ENCODE measurements at places on chromosomes 5 and 9.

DNA sequence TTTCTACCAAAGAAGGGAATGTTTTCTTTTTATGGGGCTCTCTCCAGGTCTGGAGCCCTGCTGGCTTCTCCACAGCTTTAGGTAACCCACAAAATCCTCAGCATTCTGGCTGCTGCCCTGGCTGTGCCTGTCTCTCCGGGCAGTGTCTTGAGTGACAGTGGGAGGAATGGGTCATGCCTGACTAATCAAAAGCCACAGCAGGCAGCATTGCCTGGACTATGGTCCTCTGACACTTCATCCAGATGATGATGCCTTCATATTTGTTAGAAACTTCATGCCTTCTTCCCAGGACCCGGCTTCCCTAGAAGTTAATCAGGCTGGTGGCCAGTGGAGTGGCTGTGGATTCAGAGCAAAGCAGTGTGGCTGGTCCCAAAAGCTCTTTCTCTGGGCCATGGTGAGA, 32.2 kb upstream of the TGFBI start:
- DNase-seq, result no peak

DNA sequence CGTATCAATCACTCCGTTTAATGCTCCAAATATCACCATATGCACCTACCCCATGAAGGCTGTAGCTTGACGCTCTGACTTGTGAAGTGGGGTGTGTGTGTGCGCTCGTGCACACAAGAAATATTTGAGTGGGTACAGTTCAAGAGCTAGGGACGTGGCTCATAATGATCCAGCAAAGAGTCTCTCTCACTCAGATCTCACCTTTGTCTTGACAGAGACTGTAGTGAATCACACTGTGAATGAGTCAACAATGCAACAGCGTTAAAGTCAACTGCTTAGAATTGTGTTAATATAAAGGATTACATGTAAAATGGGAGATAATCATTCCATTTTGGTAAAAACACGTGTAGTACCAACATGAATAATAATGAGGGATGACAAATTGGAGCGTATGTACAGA, 119.4 kb downstream of the MED27 start:
- no peak for DNase-seq

DNA sequence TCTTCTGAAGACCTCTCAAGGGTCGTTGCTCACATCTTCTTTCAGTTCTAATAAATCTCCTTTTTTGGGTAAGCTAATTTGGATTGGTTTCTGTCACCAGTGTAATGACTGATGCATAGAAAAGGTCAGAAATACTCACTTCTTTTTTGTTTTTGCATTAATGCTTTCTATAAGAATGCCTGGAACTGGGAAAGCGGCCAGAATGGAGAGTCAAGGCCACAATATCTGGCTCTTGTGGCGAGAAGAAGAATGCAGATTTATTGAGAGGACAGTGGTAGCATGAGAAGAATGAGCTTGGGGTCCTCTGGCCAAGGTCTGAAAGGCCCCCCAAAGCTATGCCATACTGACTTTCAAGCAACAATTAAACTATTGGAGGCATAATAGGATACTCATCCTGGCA, 88.0 kb upstream of the SLC12A2 start:
- DNase-seq, result no peak

GRCh38 chr5:98402130-98402529, 371.3 kb upstream of the RGMB start:
- DNase-seq, result no peak

- no peak for DNase-seq
Measured at GRCh38 chr5:112703866-112704820, 33.5 kb upstream of the APC start.

- no peak for DNase-seq
Measured at GRCh38 chr9:98357921-98358535, 102.6 kb upstream of the TBC1D2 start.

- DNase-seq, result no peak
Measured at GRCh38 chr5:86869268-86869667, 251.5 kb downstream of the COX7C start.

DNA sequence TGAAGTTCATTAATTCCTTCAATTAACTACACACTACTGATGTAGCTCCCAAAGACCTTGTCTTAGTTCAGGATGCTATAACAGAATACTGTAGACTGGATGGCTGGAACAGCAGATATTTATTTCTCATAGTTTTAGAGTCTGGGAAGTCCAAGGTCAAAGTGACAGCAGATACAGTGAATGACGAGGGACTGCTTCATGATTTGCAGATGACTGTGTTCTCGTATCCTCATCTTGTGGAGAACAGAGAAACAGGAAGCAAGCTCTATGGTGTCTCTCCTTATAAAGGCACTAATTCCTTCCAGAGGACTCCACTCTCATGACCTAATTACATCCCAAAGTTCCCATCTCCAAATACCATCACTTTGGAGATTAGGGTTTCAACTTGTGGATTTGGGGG, 65.6 kb upstream of the MAP1B start:
- no peak for DNase-seq

DNA sequence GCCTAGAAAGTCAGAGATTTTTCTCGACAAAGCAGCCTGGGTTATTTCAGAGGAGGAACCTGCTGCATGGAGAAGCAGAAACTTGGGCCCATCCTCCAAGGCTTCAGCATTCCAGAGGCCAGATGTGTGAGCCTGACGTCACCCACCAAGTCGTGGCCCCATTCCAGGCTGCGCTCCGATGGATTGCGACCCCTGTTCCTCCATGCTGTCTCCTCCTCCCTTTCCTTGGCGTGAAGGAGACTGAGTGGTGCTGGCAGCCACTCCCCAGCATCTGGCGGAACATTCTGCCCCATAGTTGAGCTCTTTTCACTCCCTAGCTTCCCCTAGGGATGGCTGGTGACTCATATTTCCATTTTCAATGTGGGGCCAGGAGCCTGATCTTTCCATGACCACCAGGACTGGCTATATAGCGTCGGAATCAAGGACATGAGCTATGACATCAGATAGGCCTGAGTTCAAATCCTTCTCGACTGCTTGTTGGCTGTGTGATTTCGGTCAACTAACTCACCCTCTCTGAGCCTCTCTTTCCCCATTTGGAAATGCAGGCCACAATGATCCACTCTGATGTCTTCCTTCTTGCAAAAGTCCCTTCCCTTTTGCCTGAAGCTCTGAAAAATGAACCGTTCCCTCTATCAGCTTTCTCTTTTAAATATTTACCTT, 24.5 kb upstream of the DUSP1 start:
- no peak for DNase-seq

DNA sequence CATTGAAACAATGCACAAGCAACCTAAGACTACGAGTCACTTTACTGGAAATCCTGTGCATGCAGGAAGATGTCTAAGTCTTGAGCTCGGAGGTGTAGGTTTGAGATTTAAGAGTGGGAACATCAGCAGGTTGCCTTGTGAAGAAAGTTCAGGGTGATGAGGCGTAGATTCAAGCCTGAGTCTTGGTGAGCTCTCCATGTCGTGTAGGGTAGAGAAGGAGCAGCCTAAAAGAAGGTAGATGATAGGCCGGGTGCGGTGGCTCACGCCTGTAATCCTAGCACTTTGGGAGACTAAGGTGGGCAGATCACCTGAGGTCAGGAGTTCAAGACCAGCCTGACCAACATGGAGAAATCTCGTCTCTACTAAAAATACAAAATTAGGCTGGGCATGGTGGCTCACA, 30.2 kb upstream of the ANKRD18A start:
- DNase-seq, result no peak

DNA sequence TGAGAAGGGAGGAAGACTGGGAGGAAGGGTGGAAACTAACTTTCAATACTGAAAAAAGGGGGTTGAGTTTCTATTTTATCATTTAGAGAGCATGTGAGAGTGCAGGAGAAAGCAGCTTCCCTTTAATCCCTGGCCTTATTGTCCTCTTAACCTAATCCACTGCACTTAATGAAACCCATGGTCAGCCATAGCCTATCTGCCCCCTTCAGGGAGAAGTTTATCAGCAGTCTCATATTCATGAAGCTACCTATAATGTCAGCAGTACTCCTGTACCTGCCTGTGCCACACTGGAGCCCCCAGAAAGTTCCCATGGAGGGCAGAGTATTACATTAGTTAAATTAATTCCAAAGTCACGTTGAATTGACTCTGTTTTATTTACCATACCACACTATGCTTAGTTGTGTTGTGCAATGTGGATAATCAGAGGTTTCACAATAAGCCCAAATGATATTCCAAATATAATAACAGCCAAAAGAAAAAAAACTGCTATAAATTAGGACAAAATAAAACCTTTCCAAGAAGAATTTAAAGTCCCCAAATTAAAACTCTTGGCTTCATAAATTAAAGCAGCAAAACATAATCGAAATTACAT, 62.9 kb downstream of the MUSK start:
- DNase-seq, result no peak

DNA sequence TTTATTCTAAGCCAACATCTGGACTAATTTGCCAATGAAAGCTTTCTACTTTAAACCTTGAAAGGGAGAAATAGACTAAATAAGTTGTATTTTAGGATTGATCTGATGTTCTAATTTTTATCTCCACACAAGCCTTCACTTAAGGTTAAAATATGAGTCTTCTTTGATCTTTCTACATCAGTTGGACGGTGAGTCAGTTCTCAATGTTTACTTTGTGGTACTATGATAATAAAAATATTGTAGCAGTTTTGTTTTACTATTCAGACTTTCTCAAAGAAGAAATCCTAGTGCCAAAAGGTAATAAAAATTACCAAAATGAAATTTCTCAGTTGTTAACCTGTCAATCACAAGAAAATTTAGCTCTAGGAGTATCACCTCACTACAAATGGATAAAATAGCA, 203.5 kb upstream of the RGMB start:
- DNase-seq, result no peak

- no peak for DNase-seq
Measured at GRCh38 chr5:97666783-97667182, 483.7 kb upstream of the RIOK2 start.

DNA sequence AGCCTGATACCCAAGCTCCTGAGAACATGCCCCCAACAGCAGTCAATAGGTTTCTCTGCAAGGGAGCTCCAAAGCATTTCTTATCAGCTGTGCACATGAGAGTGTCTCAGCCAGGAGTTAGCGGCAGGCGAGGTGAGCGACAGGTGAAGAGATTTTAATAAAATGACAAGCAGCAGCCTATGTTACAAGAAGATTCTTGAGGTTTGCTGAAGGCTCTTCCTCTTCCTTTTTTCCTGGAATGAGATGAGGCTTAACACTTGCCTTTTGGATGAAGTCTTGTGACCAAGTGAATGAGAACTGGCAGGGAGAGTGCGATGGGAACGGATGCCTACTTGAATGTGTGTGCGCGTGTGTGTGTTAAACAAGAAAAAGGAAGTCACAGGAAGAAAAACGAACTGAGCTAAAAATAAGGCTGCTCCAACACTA, 76.1 kb downstream of the SHB start:
- no peak for DNase-seq

DNA sequence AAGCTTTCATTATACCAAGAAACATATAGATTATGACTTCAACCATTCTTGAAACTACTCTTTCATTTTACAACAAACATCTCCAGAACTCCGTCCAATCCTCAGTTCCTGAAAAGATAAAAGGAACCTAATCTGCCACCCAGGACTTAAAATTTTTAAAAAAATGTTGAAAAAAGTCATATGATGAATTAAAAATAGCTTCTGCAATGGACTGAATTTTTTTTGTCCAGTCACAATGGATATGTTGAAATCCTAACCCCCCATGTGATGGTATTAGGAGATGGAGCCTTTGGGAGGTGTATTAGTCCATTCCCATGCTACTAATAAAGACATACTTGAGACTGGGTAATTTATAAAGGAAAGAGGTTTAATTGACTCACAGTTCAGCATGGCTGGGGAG, 2.7 kb upstream of the ALDH1A1 start:
- DNase-seq, result no peak

DNA sequence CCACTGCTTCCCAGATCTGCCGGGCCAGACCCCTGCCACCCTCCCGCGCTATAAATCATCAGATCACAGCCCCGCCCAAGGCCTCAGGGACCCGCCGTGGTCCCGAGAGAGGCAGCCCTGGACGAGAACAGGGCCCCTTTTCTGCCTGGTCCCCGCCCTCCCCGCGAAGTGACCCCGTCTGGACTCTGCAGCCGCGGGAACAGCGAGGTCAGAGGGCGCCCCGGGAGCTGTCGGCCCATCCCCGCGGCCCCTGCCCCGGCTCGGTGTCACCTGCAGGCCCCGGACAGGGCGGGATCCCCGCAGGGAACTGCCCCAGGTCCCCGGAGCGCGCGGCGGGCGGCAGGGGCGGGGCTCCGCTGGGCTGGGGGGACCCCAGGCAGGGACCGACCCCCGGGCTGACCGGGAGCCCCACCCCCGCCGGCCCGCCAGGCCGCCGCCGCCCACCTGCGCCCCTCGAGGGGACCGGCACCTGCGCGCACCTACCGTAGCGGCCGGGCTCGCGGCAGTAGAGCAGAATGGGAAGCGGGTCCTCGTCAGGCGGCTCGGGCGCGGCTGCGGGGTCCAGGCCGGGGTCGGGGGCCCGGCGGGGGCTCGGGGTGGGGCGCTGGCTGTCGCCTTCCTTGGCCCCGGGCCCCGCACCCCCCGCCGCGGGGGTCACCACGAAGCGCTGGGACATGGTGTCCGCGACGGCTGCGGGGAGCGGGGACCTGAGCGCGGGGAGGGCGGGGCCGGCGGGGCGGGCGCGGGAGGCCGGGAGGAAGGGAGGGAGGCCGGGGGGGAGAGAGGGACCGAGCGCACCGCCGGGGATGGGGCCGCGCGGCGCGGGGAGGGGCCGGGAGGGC, 43.5 kb upstream of the SLC12A7 start:
- DNase-seq, result no peak

GRCh38 chr9:68998385-68998784, 15.5 kb downstream of the PRKACG start:
- DNase-seq, result no peak

GRCh38 chr5:156913719-156914370, 49.2 kb downstream of the TIMD4 start:
- no peak for DNase-seq

DNA sequence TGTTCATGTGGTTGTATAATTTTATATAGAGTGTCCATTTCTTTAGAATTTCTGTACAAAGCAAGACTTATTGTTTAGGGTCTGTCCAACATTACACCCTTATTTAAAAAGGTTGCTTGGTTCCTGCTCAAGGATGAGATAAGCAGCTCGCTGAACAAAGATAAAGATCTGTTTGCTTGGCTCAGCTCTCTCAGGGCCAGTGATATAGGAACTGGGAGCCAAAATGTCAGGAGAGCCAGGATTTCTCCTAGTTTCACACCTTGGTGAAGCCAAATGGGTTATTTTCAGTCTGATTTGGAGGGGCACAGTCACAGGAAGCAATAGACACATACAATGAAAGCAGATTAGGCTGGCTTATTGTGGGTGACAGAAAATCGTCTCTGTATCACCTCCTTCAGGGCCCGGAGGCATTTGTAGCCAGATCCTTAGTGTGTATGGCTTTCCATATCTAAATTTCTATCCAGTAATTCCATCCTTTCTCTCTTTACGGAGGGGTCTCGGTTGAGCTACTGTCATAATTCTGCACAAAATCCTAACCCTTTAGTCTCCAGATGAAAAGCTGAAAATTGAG, 396.4 kb downstream of the TMEM232 start:
- DNase-seq, result no peak

- no peak for DNase-seq
Measured at GRCh38 chr9:136460772-136461325, 21.2 kb upstream of the INPP5E start.

DNA sequence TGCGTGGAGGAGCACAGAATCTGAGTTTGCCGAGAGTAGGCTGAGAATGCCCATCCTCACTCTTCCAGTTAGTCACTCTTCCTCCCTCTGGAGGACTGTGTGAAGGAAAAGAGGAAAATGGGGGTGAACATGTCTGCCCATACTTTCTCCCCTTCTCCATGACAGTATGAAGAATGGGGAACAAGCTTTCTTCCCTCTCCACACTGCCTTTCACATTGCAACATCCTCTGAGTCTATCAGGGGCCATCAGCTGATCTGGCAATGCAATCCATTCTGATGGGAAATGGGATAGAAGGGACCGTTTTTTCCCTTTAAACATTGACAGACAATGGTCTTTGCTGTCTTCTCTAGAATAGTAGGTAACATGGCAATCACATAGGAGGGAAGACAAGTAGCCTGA, 56.8 kb downstream of the UGCG start:
- DNase-seq, result no peak

Measured in stimulated activated CD4-positive, alpha-beta T cell treated with anti-CD3 and anti-CD28 coated beads, Interleukin-1b, Interleukin-23, amount 100 ng/mL, for 1 hour (primary cell).